ENCODE measurements at places on chromosomes 13 and 19.

DNA sequence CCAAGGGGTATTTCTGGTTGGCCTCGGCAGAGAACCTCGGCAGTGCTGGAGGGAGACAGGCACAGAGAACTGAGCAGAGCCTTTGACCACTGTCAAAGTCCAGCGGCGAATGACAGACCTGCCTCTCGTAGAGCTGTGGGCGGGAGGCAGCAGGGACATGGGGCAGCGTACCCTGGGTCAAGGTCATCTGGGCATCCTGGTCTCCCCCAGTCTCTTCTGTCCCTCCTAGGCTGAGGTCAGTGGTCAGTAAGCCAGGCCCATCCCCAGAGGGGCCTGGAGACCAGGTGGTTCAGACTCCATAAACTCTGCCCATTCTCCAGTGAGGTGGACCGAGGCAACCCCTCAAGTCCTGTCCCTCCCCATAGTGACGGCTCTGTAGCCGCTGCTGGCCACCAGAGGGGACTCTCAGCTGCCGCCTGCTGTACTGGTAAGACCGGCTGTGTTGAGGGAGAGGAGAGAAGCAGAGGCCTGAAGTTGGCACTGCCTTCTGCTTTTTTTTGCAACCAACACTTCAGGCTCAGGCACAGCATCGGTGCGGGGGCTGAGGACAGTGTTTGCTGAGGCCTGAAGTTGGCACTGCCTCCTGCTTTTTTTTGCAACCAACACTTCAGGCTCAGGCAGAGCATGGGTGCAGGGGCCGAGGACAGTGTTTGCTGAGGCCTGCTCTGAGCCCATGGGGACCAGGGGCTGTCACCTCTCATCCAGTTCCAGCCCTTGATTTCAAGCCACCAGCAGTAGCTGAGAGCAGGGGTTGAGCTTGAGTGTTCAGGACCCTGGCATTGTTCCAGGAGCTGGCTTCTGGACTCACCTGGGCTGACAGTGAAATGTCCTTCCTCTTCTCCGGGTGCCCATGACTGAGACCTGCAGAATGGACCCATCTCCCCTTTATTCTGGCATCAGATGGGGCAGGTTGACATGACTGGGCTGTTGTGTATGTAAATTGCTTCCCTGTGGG is at the start of gene PGLYRP2:
TSS of gene PGLYRP2 (minus strand) at position 111 of the 955 bp plus-strand sequence. CDS start 130 bp downstream, outside the sequence.
- no peak for DNase-seq

DNA sequence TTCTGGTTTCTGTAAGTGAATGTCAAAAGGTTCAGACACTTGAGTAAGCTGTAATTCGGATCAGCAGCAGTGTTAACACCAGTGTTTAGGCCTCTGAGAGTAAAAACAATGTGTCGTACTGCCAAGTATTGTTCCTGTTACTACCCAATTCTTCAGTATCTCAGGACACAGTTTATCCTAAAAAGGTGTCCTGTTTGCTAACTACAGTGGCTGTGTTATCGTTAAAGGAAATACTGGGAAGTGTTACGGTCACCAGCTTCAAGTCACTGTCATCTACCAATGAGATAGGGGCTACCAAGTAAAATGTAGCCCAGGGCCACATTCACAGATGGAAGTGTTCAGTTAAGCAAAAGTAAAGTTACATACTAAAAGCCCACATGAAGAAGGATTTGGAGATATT is 2.3 kb upstream of the UPF3A start:
- DNase-seq = no peak

- no peak for DNase-seq
Observed at GRCh38 chr13:25796474-25796873, 255.3 kb downstream of the SHISA2 start.

GRCh38 chr13:54415753-54416366 is 1387.2 kb downstream of the OLFM4 start:
- DNase-seq = no peak

GRCh38 chr19:55673465-55673864 is 1.6 kb upstream of the EPN1 start:
- no peak for DNase-seq
